ENCODE measurements at places on chromosomes 2 and 18.

GRCh38 chr2:134745023-134745422 is 26.2 kb upstream of the TMEM163 start:
- no peak for DNase-seq

GRCh38 chr2:166417669-166418068 is 41.9 kb upstream of the SCN9A start:
- no peak for DNase-seq

DNA sequence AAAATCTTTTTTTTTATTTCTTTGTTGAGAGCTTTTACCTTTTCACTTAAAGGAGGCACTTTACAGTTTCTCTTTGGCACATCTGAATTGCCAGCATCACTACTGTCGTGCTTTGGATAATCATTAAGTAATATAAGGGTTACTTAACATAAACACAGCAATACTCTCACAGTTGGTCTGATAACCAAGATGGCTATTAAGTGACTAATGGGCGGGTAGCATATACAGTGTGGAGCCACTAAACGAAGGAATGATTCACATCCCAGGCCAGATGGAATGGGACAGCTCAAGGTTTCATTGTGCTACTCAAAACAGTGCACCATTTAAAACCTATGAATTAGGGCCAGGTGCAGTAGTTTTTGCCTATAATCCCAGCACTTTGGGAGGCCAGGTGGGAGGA is 28.1 kb downstream of the USP37 start:
- no peak for DNase-seq

GRCh38 chr18:56268952-56269351 is 369.4 kb downstream of the TXNL1 start:
- no peak for DNase-seq

- no peak for DNase-seq
These were observed 46.9 kb upstream of the MYO1B start for GRCh38 chr2:191198271-191198670.

Data from CD4-positive, alpha-beta T cell (primary cell).